Left renal cortex interstitium (tissue), 4 donors: ENCODE measurements at places on chromosomes 7 and 10. TPM values are rescaled to one million over a fixed set of nuclear protein-coding genes. Genes with fewer than 3 reads are reported as not detected.

SPDYE18 gene
- 1.5 TPM for polyA plus RNA-seq

AKR1C1 gene
- polyA plus RNA-seq = 12.9 TPM

ATG9B gene
- polyA plus RNA-seq = 2.0 TPM

SPRN gene
- polyA plus RNA-seq = 4.9 TPM

TUBAL3 gene
- polyA plus RNA-seq = 0.59 TPM

HOXA4 gene
- 25.4 TPM for polyA plus RNA-seq

MACROH2A2 gene
- polyA plus RNA-seq = 103 TPM

NANOS1 gene
- polyA plus RNA-seq = 3.1 TPM

KCNIP2 gene
- 2.5 TPM for polyA plus RNA-seq

PSD gene
- 14.6 TPM for polyA plus RNA-seq

PRRT4 gene
- polyA plus RNA-seq = 0.73 TPM

ADRA2A gene
- 2.9 TPM for polyA plus RNA-seq

CLEC2L gene
- 1.3 TPM for polyA plus RNA-seq

EBF3 gene
- polyA plus RNA-seq = 2.8 TPM

RASA4B gene
- polyA plus RNA-seq = 19.5 TPM

TMEM229A gene
- polyA plus RNA-seq = 0.14 TPM

AMZ1 gene
- polyA plus RNA-seq = 0.27 TPM

OR2A7 gene
- 27.2 TPM for polyA plus RNA-seq

ANKMY2 gene
- polyA plus RNA-seq = 36.7 TPM
